Fibroblast of gingiva (primary cell): ENCODE measurements at places on chromosomes 2 and 18.

DNA sequence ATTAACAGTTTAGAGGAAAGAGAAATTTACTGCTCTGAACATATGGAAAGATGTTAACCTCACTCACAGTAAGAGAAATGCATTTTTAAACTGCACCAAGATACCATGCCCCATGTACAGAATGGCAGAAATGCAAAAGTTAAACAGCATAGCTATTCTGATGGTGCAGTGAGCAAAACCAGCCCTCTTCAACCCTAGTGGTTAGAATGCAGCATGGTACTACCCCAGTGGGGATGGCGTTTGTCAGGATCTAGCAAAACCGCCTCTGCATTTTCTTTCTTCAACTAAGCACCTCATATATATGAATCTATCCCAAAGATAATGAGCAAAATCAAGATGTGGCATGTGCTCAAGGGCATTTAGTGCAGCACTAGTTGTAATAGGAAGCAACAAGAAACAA is 98.0 kb downstream of the MGAT5 start:
- DNase-seq = no peak

- no peak for DNase-seq
These were observed 33.1 kb downstream of the EMILIN2 start for GRCh38 chr18:2879889-2880288.

DNA sequence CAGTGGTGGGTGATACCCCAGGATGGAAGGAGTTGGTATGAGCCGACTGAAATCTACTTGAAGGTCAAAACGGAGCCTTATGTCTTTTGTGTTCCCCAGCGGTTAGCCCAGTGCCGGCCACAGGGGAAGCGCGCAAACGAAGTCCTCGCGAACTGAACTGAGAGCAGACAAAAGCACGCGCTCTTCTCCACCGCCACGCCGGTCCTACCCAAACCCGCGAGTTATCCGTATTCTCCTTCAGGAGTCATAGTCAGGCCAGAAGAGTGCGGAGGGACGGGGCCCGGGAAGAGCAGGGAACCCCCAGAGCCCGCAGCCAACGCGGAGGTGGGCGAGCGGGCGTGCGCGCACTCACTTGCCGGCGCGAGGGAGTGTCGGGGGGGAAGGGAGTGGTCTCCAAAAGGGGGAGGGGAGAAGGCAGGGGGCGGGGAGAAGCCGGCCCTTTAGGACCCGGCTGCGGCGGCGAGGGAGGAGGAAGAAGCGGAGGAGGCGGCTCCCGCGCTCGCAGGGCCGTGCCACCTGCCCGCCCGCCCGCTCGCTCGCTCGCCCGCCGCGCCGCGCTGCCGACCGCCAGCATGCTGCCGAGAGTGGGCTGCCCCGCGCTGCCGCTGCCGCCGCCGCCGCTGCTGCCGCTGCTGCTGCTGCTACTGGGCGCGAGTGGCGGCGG is at the start of gene IGFBP2:
IGFBP2 (plus strand) TSS at position 469 of the 664 bp plus-strand sequence; CDS start at position 573, 104 bp downstream.
- DNase-seq = peak; percentile 72

DNA sequence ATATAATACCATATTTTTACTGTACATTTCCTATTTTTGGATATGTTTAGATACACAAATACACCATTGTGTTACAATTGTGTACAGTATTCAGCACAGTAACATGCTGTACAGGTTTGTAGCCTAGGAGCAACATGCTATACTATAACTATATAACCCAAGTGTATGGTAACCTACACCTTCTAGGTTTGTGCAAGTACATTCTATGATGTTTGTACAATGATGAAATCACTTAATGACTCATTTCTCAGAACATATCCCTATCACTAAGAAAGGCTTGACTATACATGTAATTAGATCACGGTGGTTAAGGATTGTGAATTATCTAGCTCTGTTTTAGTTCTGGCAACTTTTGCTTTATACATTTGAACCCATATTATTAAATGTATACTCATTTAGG is 31.3 kb downstream of the NPHP1 start:
- peak; percentile 42 for DNase-seq

- no peak for DNase-seq
These were observed 39.4 kb upstream of the NCKAP5 start for GRCh38 chr2:133607679-133608078.
